Stimulated activated naive B cell treated with anti-CD40 and anti-IgM and Interleukin-4, amounts not matched to agents 10 μg/mL and 1 μg/mL and 100 μg/mL, for 72 hours (primary cell): ENCODE measurements at places on chromosomes 3 and 15.

GRCh38 chr15:79322945-79323344 is 12.0 kb downstream of the TMED3 start:
- DNase-seq = no peak

DNA sequence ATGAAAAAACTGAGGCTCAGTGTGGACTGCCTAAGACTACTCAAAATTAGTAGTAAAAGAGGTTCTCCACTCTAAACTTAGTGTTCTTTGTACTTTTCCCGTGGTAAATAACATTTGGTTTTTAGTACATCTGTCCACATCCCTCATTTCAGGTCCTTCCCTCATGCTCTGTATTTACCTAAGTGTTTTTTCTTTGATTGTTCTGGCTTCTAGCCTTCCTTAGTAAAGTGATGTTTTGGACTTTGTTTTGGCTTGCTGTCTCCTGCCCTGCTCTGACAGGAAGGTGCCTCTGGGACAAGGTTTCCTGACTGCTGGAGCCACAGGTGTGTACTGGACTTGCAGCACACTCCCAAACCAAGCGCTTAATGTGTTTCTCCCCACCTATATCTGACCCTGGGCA is 29.9 kb upstream of the ALDH1A2 start:
- no peak for DNase-seq

GRCh38 chr3:123658118-123658851 is 73.4 kb upstream of the HACD2 start:
- DNase-seq = no peak

- DNase-seq = no peak
Observed at GRCh38 chr3:43688245-43688650, 2.5 kb upstream of the ABHD5 start.

GRCh38 chr3:85370341-85370740 is 411.6 kb downstream of the CADM2 start:
- DNase-seq = no peak

DNA sequence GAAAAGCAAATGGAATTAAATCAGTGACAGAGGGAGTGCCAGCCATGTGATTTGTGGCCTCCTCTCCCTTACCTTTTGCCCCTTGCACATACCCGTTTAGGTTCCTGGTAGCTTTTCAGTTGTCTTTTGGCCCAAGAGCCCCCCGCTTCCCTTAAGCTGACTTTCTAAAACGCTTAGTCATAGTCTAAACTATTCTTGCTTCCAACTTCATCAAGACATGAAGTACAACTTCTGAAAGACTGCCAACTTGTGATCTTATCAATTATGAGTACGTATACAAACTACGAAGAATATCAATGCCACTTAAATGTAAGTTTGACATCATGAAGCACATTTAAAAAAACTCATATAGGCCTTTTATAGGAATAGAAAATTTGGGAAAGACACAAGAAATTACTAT is 61.9 kb downstream of the EIF3J start:
- no peak for DNase-seq

DNA sequence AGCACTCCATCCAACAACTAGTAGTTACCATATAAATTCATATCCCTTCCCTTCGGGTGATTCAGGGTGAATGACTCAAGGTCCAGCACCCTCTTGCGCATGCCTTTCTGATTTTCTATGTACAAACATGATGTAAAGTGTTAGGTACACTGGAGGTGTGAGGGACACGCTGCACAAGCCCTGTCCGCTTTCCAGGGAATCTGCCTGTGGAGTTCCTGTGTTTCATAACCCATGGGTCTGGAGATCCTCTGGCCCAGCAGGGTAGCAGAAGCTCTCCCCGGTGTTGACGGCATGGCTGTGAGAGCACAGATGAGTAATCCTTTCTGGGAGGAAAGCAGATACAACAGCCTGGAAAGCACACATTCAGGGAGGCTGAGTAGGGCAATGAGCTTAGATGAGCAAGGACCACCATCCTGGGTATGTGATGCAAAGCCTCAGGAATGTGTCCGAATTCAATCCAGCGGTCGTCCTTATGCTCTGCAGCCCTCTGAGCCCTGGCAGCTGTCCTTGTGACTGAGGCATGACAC is 142.9 kb upstream of the TP63 start:
- no peak for DNase-seq

GRCh38 chr15:77582763-77583162 is 49.9 kb downstream of the LINGO1 start:
- no peak for DNase-seq

GRCh38 chr3:97575742-97576141 is 188.8 kb upstream of the ARL6 start:
- no peak for DNase-seq

DNA sequence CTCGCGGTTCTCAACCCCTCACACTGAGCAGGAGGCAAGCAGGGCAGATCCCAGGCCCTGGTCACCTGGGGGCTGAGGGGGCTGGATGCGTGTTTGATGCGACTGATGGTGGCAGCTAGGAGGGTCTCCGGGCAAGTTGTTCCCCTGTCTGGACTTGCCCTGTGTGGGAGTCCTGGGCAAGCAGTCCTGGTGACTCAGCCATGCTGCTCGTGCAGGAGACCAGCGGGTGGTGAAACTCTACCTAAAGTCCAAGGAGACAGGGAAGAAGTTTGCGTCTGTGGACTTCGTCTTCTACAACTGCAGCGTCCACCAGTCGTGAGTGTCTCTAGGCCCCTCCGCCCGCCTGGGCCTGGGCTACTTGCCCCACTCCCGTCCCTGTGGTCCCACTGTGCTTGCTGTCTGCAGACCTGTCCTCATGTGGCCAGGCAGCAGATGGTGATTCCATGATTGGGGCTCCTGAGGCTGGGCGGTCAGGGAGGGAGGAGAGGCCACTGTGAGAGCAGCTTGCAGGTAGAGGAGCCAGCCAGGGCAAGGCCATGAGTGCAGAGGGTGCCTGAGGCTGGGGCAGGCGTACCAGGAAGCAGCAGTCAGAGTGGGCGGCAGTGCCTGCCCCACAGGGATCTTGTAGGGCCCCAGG is 23.1 kb downstream of the PLXNA1 start:
- no peak for DNase-seq

DNA sequence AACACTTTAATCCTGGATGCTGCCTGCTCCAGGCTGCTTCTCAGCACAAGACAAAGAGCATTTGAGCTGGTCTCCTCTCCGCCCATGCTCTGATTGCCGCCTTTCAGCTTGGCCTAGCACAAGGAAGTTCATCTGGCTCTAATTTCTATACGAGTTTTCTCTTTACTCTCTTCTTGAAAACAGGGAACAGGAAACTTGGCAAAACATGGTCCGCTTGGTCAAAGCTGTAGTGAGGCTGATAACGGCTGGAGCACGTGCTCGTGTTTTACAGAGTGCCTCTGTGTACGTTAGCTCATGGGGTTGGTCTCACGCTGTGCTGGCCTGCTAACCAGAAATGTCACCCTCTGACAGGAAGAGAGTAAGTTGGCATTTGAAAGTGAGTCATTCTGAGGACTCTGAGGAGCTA is 19.2 kb downstream of the RARRES1 start:
- no peak for DNase-seq

DNA sequence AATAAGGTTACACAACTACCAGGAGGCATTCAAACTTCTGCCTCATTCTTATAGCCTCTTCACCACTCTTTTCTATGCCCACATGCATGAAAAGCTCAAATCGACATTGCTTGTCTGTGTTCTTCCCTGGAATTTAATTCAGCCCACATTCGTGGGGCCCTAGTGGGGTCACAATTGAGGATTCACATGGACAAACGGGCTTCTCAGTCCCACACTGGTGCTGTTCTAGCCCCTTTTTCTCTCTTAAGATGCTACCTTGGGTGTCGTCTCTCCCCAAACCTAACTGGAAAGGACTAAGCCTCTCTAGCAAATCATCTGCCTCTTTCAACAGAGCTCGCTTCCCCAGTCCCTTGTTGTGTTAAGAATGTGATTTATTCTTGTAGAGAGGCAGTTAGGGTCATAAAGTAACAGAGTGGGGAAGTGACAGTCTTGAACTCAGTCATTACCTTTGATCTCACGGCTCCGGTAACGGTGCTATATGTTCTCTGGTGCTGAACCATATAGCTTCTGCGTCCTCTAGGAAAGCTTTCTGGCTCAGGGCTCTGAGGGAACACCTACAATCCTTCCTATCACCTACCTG is 4.9 kb downstream of the LPP start:
- no peak for DNase-seq

GRCh38 chr15:33022629-33023028 is 171.9 kb downstream of the FMN1 start:
- DNase-seq = no peak

GRCh38 chr3:148938306-148938705 is 53.0 kb upstream of the GYG1 start:
- DNase-seq = no peak

DNA sequence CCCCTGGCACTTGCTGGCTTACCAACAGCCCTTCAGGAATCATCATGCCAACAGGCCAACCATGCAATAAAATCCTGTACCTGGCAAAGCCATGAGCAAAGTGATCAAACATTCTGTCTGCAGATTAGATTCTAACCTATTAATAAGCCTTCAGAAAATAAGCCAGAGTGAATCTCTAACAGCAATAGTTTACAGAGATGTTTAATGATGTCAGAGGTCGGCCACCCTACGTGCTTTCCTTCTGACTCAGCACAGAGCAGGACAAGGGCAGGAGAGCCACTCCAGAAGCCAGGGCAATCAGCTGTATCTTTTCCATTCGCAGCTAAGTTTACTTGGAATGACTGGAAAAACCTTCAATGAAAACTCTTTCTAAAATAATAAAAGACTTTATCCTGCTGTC is 13.1 kb downstream of the COL8A1 start:
- DNase-seq = no peak

GRCh38 chr3:170982733-170983132 is 43.8 kb downstream of the SLC2A2 start:
- DNase-seq = no peak

DNA sequence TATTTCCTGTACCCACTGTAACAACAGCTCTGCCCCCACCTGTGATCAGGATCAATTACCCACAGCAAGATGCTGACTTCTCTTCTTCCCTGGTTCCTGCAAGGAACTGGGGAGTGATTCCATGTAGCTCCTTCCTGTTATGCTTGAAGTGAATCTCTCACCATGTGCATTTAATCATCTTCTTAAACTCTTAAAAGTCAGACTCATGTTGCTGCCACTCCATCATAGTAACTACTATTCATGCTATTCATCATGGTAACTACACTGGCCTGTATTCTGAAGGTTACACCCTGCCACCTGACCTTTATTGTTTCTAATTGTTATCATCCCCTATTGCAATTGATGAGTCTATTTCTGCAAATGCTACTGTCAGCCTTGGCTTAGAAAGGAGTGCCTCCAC is 89.5 kb downstream of the SUCNR1 start:
- DNase-seq = no peak

- DNase-seq = no peak
Observed at GRCh38 chr15:101206176-101206591, 45.7 kb downstream of the CHSY1 start.

DNA sequence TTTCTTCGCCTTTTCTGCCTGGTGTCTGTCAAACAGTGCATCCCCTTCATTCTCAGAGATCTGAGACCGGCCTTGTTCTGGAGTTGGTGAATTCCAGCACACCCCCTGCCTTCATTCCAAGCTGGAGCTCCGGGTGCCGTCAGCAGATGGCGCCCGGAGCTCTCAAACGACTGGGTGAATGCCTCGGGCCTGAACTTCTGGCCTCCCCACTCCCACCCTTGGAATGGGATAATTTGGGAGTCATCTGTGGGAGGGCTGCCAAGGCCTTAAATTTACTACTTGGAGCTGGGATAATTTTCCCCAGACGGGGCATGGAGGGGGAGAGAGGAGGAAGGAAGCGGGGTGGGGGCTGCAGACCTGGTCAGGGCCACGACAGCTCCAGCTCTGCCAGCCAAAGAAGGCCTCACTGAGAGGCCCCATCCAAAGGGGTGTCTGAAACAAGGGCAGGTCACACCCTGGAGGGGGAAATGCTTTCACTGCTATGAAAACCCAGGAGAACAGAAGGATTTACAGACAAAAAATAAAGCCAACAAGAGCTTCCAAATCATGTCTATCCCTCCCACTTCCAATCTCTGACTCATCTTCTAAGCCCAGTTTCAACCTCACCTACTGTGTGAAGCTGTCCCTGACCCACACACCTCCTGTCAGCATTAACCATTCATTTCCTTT is 187.9 kb downstream of the OPA1 start:
- DNase-seq = no peak

- no peak for DNase-seq
Observed at GRCh38 chr15:99850517-99850916, 117.3 kb upstream of the LYSMD4 start.

DNA sequence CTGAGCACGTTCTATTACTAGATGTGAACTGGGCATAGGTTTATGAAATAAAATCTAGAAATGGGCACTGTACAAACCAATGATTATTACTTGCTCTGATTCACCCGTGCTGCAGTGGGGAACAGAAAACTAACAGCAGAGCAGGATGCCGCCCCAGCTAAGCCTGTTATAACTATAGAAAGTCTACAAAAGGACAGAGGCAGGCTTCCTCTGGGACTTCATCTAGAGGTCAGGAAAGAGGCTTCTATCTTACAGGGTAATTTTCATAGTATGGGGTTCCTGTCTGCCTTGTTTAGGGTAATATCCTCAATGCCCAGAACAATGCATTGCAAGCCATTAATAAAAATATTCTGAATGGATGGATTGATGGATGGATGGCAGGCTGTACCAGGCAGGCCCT is 177.0 kb upstream of the TBL1XR1 start:
- no peak for DNase-seq
